MM.1S (cell line): ENCODE measurements at places on chromosomes 1 and 21.
A peak's percentile ranks its signal among the peaks of the same experiment; 100 is the strongest.

GRCh38 chr1:20840731-20841130 lies 53.6 kb upstream of the HP1BP3 start:
- H3K27me3 ChIP-seq, result no peaks in the 10 kb centered on the region
- no peak overlapping the region for H3K27ac ChIP-seq
- H3K4me1 ChIP-seq, result no peaks in the 10 kb centered on the region
- no peaks in the 10 kb centered on the region for H3K36me3 ChIP-seq
- H3K4me3 ChIP-seq, result no peak overlapping the region
- no peak for DNase-seq

GRCh38 chr1:171310661-171311087 lies 3.3 kb upstream of the FMO4 start:
- H3K27ac ChIP-seq, result no peak overlapping the region
- no peak for DNase-seq
- no peak overlapping the region for H3K4me3 ChIP-seq
- no peaks in the 10 kb centered on the region for H3K27me3 ChIP-seq
- H3K36me3 ChIP-seq, result no peaks in the 10 kb centered on the region

- peak overlapping the region; percentile 75 for H3K27ac ChIP-seq
- H3K4me1 ChIP-seq, result peaks cover 52% of the 10 kb centered on the region
- no peaks in the 10 kb centered on the region for H3K27me3 ChIP-seq
- H3K36me3 ChIP-seq, result no peaks in the 10 kb centered on the region
- peak overlapping the region; percentile 34 for H3K4me3 ChIP-seq
These were observed 229.6 kb upstream of the JUN start for GRCh38 chr1:59013276-59013927.

- H3K4me3 ChIP-seq, result no peak within 1 kb of the TSS
- no peaks in the 10 kb centered on the region for H3K36me3 ChIP-seq
- DNase-seq, result no peak
- no peak within 1 kb of the TSS for H3K27ac ChIP-seq
- peaks cover 61% of the 10 kb centered on the region for H3K27me3 ChIP-seq
- no peaks in the 10 kb centered on the region for H3K4me1 ChIP-seq
These were observed at the start of gene VWA1 for GRCh38 chr1:1435106-1435903. TSS of gene VWA1 (plus strand) at chr1:1435690. CDS start at chr1:1435749, 59 bp downstream.

GRCh38 chr21:23578027-23578426 lies 2029.3 kb downstream of the MRPL39 start:
- H3K27me3 ChIP-seq, result no peaks in the 10 kb centered on the region
- no peaks in the 10 kb centered on the region for H3K36me3 ChIP-seq
- no peak overlapping the region for H3K4me3 ChIP-seq
- DNase-seq, result no peak

GRCh38 chr1:64877151-64877550 lies 89.2 kb downstream of the JAK1 start:
- peaks cover 7% of the 10 kb centered on the region for H3K4me1 ChIP-seq
- no peak overlapping the region for H3K4me3 ChIP-seq
- H3K36me3 ChIP-seq, result peaks cover 3% of the 10 kb centered on the region; the same call in 1 of the 2 replicates
- H3K27me3 ChIP-seq, result no peaks in the 10 kb centered on the region
- DNase-seq, result no peak
- no peak overlapping the region for H3K27ac ChIP-seq

DNA sequence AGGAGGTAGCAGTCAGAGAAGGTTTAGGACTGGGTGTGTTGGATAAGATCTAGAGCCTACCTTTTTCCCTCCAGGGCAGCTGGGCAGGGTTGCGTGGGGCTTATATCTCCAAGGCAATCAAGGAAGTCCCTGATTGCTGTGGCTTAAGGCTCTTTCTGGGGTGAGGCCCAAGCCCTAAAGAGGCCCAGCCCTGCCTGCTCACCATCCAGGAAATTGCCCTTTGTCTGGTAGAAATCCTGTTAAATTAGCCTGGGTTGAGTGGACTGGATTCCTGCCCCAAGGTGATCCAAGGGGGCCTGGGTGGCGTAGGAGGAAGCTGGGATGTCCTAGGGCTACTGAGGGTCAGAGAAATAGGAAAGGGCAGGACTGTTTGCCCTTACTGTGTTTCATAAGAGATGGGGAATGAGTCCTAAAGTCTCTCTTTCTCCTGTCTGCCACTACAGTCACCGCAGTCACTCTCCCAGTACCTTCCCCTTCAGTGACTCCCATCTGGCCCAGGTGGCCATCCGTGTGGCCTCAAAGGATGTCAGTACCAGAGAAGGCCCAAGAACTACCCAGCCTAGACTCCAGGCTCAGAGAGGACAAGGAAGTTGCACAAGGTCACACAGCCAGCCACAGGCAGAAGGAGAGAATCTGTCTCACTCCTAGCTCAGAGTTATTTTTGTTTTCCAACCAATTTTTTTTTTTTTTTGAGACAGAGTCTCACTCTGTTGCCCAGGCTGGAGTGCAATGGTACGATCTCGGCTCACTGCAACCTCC lies 25.8 kb downstream of the MFSD2A start:
- H3K36me3 ChIP-seq, result no peaks in the 10 kb centered on the region
- DNase-seq, result no peak
- no peaks in the 10 kb centered on the region for H3K4me1 ChIP-seq

DNA sequence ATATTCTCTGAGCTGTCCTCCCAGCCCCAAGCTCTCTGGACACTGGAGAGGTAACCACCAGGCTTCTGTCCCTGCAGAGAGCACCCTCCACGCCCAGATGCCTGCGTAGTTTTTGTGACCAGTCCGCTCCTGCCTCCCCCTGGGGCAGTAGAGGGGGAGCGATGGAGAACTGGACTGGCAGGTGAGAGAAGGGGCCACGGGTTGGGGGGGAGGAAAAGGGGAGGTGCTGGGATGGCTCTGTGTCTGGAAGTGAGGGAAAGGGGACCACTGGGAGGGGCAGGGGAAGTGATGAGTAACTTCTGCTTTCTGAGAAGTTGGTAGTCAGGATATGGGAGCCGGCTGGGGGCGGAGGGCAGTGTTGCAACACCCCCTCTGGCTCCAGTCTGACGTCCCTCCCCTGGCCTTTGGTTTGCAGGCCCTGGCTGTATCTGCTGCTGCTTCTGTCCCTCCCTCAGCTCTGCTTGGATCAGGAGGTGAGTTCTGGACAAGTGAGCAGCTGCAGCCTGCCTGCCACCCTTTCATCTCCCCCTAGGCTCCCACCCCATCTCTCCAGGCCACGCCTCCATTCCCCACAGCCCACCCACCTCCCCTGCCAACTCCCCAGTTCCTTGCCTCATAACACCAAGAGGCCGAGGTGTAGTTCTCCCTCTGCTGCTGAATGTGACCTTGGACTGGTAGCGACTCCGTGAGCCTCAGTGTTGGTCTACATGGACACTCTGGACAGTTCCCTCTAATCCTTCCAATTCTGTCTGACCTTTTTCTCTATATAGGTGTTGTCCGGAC lies 3.1 kb downstream of the ADAMTSL4 start:
- 0 out of 2 replicates have a peak, but pooled peaks cover 2% of the 10 kb centered on the region for H3K4me1 ChIP-seq
- H3K36me3 ChIP-seq, result no peaks in the 10 kb centered on the region
- peaks cover 32% of the 10 kb centered on the region for H3K27me3 ChIP-seq
- H3K4me3 ChIP-seq, result no peak overlapping the region
- no peak overlapping the region for H3K27ac ChIP-seq
- no peak for DNase-seq
